ENCODE measurements at places on chromosomes 2 and 18. TPM values are rescaled to one million over a fixed set of nuclear protein-coding genes. Genes with fewer than 3 reads are reported as not detected.

Gene BBS5
- 3.9 TPM for total RNA-seq

Gene C2orf66
- not detected for total RNA-seq

Gene EML6
- 0.20 TPM for total RNA-seq

Gene CTDSP1
- 68.2 TPM for total RNA-seq

Gene HJURP
- total RNA-seq: 38.5 TPM

Gene GALNT5
- total RNA-seq: not detected

Gene BCL2
- 9.9 TPM for total RNA-seq

Gene OR6B2
- not detected for total RNA-seq

Gene DLGAP1
- 17.3 TPM for total RNA-seq

Gene CFAP65
- not detected for total RNA-seq

Gene DDX1
- total RNA-seq: 131 TPM

Gene SCYGR4
- not detected for total RNA-seq

Gene SATB2
- total RNA-seq: not detected

Gene STPG4
- total RNA-seq: not detected

Gene AUP1
- total RNA-seq: 120 TPM

Gene ARHGAP28
- total RNA-seq: 0.61 TPM

Gene ABCG8
- total RNA-seq: not detected

Gene FOXD4L1
- not detected for total RNA-seq

Gene SYT4
- total RNA-seq: not detected

Gene HRH4
- total RNA-seq: not detected

Gene C1QL2
- total RNA-seq: not detected

Gene INPP5D
- 5.1 TPM for total RNA-seq

Gene TYMS
- 136 TPM for total RNA-seq

Gene FNDC4
- 4.0 TPM for total RNA-seq

Gene PID1
- not detected for total RNA-seq

Gene RFTN2
- total RNA-seq: not detected

Gene CIB4
- total RNA-seq: not detected

Gene DTNA
- total RNA-seq: 0.14 TPM

Gene EVA1A
- total RNA-seq: 97.2 TPM

Gene C2orf76
- 20.9 TPM for total RNA-seq

Gene POTEJ
- not detected for total RNA-seq

Gene RGPD5
- total RNA-seq: 9.8 TPM

Gene DQX1
- not detected for total RNA-seq

Gene DSG4
- not detected for total RNA-seq

Gene SP100
- total RNA-seq: 1.2 TPM

Gene FMNL2
- 16.3 TPM for total RNA-seq

Gene DNER
- total RNA-seq: not detected

Gene NEUROD1
- not detected for total RNA-seq

Gene CDH19
- total RNA-seq: not detected

Gene TMEM237
- 153 TPM for total RNA-seq

Gene ELOA2
- not detected for total RNA-seq

Gene RAB6C
- not detected for total RNA-seq

Gene CLEC4F
- total RNA-seq: 0.18 TPM
